Fibroblast of mammary gland (primary cell): ENCODE measurements at places on chromosomes 12 and 14.
A peak's percentile ranks its signal among the peaks of the same experiment; 100 is the strongest.

DNA sequence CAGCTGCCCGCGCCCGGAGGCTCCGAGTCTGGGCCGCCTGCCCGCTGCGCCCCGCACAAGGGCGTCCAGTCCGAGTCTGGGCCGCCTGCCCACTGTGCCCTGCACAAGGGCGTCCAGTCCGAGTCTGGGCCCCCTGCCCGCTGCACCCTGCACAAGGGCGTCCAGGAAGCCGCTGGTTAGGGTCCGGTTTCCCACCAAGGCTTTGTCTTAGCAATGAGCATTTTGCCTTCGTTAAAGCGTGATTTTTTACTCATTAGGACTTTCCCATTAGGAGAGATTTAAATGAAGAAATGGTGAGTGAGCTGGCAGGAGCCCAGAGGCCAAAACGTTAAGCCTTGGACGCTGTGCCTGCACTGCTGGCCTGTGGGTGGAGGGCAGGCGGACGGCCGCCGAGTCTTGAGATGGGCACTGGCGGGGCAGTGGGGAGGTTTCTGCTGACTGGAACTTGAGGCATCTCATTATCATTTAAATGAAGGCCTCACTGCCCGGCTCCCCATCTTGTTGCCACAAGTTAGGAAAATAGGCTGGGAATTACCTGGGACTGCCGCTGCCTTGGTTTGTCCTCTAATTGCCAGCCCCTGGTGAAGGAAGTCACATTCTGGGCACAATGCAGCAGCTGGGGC lies 36.0 kb downstream of the FBRSL1 start:
- DNase-seq, result no peak

- peak; percentile 10 for DNase-seq
Observed at GRCh38 chr14:72518809-72519377, 375.0 kb downstream of the DPF3 start.

DNA sequence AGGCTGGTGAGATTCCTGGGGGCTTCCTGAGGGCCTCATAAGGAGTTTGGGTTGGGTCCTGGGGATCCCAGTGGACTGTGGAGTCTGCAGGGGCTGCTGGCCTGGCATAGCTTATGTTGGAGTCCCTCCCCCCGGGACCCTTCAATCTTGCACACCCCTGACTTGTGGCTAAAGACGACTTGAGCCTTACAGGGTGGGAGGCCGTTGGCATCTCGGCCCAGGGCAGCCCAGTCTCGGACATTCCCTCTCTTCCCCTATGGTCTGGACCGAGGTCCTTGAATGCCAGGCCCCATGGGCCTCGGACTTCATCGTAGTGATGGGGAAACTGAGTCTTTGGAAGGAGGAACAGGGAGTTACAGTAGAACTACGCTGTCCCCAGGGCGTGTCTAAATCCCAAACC lies 12.5 kb downstream of the RTL1 start:
- no peak for DNase-seq

DNA sequence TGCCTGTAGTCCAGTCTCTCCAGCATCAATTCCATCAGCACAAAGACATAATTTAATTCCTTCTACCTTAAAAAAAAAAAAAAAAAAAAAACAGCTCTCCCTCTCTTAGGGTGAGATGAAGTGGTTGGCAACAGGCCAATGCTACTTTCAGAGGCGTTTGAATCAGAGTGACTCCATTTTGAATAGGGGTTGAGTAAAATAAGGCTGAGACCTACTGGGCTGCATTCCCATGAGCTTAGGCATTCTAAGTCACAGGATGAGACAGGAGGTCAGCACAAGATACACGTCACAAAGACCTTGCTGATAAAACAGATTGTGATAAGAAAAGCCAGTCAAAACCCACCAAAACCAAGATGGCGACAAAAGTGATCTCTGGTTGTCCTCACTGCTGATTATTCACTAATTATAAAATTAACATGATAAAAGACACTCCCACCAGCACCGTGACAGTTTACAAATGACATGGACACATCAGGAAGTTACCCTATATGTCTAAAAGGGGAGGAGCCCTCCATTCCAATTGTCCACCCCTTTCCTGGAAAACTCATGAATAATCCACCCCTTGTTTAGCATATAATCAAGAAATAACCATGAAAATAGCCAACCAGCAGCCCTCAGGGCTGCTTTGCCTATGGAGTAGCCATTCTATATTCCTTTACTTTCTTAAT lies 6.9 kb upstream of the TCL1B start:
- DNase-seq, result no peak

DNA sequence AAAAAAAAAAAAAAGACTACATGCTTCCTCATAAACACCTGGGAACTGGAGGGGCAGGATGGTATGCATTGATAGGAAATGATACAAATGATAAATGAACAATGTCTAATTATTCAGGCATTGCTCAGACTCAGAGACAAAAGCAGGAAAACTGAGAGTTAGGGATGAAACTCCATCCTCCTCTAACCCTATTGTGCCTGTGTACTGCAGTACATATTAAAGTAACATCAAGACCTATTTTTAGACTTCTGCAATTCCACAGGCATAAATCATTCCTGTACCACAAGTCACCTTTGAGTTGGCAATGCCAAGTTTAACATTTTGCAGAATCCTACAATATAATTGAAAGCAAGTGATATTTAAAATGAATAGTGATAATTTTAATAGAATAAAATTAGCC lies 156.5 kb upstream of the USP15 start:
- DNase-seq, result no peak

GRCh38 chr12:66008985-66009384 lies 121.6 kb downstream of the LLPH start:
- no peak for DNase-seq

DNA sequence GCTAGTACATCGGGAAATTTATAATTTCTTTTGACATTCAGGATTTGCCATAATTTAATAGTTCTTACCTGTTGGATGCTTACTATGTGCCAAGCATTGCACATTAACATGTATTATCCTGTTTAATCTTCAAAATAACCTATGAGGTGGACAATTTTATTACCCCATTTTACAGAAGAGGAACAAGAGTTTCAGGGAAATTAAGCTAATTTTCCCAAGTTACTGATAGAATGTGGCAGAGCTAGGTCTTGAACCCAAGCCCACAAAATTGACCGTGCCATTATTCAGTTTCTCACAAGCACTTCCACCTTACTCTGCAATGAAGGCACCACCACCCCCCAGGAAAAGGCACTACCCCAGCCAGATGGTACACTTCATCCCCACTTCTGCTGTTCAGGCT lies 161.1 kb upstream of the PLEKHG7 start:
- DNase-seq, result no peak

DNA sequence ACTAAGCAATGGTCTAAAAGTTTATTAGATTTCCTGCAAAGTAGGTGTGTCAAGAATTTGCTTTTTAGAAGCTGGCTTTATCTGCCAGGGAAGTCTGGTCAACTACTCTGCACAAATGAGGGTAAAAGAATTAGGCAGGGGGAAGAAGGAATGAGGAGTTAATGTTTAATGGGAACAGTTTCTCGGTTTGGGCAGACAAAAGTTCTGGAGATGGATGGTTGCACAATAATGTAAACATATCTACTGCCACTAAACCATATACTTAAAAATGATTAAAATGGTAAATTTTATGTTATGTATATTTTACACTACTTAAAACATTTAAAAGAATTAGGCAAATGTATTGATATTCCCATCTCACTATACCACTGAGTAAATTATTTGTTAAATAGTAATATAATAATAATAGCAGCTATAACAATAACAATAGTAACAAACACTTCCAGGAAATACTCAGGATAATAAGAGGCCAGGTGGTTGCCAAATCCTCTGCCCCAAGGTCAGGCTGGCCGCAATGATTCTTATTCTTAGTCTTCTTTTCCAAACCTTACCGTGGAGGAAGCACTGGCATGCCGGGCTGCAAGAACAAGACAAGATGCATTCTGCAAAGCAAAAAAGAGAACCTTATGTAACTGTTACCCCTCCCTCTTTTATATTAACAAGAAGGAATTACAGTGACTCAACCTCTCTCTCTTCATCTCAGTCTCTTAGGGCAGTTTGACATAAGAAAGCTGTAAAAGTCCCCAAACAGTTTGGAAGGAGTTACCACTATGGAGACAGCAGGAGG lies 13.9 kb downstream of the CS start:
- DNase-seq, result no peak

DNA sequence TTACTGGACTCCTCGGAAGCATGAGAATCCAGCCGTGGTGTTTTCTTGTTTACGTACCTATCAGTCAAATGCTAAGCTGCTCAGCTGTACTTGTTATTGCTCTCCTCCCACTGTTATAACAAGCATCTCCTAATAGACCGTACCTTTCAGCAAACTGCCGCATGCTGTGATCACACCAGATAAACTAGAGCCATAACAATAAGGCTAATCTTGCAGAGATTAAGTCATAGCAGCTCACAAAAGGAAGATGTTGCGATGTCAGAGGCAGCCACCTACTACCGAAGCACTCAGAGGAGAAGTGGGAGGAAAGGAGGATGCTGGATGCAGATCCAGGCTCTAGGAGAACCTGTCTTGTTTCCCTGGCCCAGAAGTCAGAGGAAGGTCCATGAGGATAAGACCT lies 196.0 kb downstream of the GALC start:
- DNase-seq, result no peak

GRCh38 chr12:68792952-68793351 lies 15.0 kb upstream of the MDM2 start:
- peak; percentile 47 for DNase-seq

- no peak for DNase-seq
Observed at GRCh38 chr12:111927346-111927745, 85.3 kb downstream of the MAPKAPK5 start.

DNA sequence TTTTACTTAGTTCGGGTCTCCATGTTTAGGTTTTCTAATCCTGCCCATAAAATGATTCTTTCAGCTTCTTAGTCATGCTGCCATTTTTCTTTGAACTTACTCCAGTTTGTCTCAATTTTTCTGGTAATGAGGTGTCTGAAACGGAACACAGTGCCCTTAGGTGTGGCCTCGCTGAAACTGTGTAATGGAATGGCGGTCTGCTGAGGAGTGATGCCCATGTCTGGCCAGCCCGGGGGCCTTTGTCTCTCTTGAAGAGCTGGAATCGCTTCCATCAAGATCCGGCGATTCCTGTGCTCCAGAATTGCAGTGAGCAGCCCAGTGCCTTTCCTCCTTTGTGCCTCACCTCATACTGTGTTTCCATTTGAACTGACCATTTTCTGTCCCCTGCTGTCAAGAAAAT lies 112.5 kb downstream of the FBXL14 start:
- DNase-seq, result no peak

DNA sequence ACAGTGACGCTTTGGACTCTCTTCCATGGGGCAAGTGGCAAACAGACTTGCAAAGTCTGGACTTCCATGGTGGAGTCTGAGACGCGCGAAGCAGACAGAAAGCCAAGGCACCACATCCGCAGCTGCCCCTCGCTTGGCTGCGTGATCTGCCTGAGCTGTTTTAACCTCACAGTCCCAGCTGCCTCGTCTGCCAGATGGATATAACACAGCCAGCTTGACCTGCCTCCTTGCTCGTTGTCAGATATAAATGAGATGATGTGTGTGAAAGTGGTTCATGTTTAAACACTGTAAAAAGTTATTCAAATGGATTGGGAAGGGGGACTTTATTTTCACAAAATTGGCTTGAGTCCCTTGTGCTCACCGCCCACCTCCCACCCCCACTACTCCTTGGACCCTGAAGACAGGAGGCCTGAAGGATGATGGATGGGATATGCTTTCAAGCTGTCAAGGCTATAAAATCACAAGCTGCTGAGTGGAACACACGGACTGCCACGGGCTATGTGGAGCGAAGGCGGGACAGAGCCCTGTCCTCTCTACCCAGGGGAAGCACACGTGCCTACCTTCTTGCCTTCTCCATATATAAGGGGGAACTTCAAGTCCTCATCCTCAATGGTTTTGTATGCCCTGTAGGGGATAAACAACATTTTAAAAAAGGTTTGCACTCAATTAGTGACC lies 226.9 kb downstream of the MON2 start:
- DNase-seq, result peak; percentile 46

- DNase-seq, result peak; percentile 46
Observed at GRCh38 chr14:54219261-54220070, 177.3 kb upstream of the CDKN3 start.

DNA sequence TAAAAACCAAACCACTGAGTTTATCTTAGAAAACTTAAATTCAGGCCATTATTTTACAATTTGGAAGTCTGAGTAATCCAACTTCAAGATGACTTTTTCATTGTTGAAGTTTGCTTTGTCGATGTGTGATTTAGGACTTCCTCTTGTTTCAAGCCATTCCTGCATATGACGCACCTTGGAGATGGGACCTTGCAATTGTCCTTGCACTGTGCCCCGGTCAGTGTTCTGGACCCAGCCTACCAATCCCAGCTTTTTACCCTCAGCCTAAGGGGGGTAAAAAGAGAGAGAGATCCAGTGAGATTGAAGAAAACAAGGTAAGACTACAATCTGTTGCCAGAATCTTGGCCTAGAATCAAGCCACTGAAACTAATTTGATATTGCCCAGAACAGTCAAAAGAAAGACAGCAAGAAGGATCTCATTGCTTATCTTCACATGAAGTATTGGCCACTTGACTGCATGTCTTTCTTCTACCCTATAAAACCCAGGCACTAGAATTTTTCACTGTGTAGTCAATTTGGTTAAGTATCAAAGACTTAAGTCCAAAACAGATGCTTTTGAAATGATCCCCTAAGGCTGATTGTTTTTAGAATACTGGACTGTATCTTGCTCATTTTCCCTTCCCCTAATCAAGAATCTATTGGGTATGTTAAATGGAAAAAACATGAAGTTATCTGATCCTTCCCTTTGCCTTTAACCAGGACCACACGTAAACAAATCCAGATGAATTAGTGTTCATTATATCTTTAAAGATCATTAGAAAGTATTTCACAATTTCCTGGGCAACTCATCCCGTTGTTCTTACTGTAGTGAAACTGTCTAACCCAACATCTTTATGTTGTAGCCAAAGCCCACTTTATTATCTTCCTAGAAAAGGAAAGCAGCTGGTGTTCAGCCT lies 2.4 kb upstream of the MLH3 start:
- DNase-seq, result peak; percentile 78

DNA sequence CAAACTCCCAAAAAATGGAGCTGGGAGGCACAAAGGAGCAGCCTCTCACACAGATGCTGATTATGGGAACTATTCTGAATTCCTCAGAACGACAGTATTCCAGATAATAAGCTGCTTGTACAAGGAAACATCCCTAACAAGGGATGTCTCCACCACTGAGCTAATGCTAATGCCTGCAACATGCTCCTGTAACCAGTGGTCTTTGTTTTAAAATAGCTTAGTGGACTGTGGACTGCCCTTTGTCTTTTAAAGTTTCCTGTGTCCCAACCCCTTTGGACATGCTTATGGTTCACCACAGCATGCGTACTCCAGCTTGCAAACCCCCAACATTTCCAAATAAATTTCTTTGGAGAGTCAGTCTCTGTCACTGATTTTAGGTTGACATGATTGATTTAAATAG lies 16.4 kb upstream of the PITPNM2 start:
- no peak for DNase-seq

DNA sequence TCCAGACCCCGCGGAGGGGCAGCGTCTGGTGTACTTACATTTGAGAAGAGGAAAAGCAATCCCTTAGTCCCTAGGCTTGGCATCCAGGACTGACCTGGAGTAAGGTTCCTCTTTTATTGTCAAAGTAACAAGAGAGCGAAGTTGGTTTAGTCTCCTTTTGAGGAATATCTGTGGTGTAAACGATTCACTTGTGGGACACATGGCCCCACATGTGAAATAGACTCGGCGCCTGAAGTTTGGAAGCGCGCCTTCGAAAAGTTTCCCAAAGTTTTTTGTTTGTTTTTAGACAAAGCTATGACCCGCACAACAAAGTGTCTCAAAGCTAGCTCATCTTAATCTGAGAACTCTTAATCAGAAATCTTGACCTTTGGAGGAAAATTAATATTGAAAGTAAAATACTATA lies 744 bp downstream of the STYX start:
- DNase-seq, result peak; percentile 23
